NCI-H146 (cell line): ENCODE measurements at places on chromosomes 4 and X.

- DNase-seq: peak; percentile 16
Observed at GRCh38 chr4:154626793-154627484, 14.5 kb upstream of the FGG start.

GRCh38 chr4:146930673-146931072 is 15.0 kb downstream of the TTC29 start:
- DNase-seq: no peak

- DNase-seq: peak; percentile 6
Observed at GRCh38 chrX:39856472-39857121, 241.2 kb downstream of the BCOR start.

DNA sequence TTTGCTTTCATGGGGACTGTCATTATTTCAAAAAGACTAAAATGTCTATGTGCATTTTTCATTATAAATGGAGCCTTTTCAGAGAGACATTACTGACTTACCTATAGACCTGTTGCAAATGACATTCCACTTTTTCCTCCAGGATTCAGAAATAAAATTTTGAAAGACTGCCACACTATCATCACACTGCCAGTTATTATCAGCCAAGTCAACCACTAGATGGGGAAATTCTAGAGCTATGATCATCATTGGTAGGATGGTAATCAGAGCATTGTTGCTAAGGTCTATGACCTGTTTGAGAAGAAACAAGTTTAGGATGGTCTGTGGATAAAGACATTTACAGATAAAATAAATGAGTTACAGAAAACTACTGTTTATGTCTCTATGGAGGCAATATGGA is 22.5 kb downstream of the LRRC66 start:
- no peak for DNase-seq

DNA sequence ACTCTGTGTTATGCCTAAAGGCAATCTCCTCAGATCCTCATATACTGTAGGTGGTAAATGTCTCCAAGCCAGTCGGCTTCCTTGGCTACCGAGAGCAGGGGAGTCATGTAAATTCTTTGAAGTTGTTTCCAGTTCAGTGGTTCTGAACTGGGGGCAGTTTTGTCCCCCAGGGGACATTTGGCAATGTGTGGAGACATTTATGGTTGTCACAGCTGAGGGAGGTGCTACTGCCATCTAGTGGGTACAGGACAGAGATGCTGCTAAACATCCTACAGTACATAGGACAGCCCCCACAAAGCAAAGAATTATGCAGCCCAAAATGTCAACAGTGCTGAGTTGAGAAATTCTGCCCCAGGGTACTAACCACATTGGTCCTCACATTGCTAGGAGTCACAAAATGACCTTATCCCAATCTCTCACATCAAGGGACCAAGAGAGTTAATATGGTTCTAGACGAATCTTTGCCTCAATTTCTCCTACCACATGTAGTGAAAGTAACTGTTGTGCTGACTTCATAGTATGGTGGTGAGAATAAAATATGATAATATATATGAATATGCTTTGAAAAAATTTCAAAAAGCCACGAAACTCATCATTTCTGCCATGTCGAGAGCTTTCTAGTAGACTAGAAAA is 104.4 kb upstream of the ARHGAP24 start:
- no peak for DNase-seq

- no peak for DNase-seq
Observed at GRCh38 chr4:151481813-151482212, 72.8 kb downstream of the FHIP1A start.

DNA sequence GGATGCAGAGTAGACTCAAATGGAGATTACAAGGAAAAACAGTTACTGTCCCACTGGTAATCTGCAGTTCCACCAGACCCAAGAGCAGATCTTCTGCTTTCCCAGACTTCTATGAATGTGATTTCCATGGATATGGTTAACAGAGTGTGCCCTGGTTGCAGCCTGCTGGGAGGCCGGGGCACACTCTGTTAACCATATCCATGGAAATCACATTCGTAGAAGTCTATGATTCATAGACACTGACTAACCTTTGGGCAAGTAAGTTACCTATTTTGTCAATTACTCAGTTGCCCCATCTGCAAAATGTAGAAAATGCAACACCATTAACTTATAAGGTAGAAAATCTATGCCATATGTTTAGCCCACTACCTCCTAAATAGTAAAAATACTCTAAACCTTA is 443.1 kb upstream of the PITX2 start:
- no peak for DNase-seq

DNA sequence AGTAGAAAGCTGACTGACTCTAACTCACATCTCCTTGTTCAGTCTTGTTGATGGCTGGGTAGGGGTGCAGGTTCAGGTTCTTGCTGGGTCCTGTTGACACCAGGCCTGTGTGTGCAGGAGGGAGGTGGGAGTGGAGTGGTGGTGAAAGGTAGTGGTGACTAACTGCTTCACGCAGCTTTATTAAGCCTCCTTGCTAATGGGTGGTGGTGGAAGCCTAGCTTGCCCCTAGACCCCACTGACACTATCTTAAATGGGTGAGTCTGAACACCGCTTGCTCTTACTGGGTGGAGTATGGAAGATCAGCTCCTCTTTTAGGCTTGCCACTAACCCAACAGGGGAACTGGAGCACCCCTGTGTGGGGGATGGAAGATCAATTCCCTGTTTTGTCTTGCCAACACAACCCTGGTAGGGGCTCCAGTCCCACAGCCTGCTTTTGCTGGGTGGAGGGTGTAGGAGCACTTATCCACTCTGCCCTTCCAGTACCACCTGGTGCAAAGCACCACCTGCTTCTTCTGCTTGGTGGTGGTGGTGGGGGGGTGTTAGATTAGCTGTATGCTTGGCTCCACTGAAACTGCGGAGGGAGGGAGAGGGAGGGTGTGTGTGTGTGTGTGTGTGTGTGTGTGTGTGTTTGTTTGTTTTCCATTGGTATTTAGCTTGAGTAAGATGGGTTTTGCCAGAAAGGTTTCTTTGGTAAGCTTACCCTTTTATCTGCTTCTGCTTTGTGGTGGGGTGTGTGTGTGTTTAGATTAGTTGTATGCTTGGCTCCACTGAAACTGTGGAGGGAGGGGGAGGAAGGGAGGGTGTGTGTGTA is 25.6 kb downstream of the KDM6A start:
- peak; percentile 54 for DNase-seq

- DNase-seq: peak; percentile 11
Observed at GRCh38 chrX:102599951-102600579, 750 bp downstream of the ARMCX5 start.

DNA sequence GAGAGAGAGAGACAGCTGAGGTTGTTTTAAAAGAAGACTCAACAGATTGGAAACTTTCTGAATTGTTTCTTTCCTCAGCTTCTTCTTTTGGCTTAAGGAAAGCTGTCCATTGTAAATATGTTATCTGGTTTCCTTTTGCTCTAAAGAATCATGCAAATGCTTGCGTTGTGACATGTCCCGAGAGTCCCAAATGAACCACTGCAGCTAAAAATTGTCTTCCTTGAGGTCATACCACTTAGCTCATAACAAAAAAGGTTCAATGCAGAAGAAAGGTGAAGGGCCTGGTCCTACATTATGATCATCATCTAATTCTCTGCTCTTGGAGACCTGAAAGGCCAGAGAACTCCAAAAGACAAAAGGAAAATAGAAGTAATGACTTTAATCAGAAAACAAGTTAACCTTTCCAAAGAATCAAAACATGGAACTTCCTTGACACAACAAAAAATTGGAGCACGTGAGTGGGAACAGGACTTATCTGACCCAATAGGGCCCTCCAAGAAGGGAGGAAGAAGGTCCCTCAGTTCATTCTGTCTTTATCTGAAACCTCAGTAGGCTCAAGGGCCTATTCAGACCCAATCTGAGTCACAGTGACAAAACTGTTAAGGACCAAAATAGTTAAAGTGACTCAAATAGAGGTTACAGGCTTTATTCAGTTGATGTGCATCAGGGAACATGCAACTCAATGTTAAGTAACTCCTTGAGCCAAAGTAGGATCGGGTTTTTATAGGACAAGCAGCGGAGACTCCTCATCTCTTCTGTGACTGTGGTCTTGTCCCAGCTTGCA is 14.7 kb upstream of the VSIG1 start:
- DNase-seq: no peak

- DNase-seq: no peak
Observed at GRCh38 chr4:176444741-176445140, 125.0 kb downstream of the SPCS3 start.

- DNase-seq: no peak
Observed at GRCh38 chr4:100497791-100498190, 20.0 kb downstream of the EMCN start.

DNA sequence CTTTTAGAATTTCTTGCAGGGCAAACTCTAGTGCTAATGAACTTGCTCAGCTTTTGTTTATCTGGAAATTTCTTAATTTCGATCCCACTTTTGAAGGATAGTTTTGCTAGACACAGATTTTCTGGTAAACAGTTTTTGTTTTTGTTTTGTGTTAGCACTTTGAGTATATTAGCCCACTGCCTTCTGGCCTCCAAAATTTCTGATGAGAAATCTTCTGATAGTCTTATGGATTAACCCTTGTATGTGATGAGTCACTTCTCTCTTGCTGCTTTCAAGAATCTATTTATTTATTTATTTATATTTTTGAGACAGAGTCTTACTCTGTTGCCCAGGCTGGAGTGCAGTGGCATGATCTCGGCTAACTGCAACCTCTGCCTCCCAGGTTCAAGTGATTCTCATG is 27.0 kb upstream of the GIMD1 start:
- DNase-seq: no peak

DNA sequence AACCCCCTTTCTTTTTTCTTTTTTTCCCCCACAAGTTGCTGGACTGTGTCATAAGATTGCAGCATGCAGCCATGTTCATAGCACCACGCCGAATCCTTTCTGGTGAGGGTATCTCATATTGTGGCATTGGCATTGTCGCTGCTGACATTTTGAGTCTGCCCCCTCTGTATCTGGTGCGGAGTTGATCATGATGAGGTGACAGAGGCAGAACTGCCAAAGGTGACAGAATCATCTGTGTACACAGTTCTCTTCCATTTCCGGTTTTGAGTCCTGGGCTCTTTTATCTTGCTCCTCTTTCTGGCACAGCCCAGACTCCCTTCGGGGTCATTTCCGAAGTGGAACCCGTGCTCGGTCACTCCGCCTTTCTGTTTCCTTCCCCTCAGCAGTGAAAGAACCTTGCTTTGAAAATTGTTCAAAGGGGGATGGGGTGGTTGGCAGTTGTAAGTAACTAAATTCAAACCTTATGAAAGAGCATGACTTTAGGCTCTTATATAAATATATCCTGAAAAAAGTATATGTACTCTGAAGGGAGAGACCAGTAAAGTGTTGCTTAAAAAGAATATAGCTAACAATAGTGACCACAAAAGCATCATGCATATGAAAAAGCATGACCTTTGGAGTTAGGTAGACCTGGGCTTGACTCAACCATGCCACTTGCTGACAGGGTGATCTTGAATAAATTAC is 55.0 kb upstream of the BMP2K start:
- DNase-seq: no peak

GRCh38 chr4:110484029-110484428 is 8.1 kb downstream of the ENPEP start:
- DNase-seq: no peak

GRCh38 chr4:94534401-94535312 is 82.9 kb downstream of the PDLIM5 start:
- no peak for DNase-seq

- no peak for DNase-seq
Observed at GRCh38 chr4:40822420-40823166, 72.8 kb downstream of the NSUN7 start.

DNA sequence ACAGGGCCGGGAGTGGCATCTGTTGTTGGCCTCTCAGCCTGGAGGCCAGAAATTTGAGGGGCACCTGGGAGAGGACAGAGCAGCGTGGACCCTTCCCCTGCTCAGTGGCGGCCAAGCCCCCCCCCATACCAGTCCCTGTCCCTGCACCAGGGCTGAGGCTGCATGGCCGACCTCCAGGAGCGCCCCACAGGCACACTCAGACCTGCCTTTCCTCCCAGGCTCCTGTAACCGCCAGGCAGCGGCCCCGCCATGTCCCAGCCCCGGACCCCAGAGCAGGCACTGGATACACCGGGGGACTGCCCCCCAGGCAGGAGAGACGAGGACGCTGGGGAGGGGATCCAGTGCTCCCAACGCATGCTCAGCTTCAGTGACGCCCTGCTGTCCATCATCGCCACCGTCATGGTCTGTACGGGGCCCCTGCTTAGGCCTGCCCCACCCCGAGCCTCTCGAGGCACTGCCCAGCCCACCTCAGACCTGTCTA is 15.3 kb downstream of the TMEM175 start:
- DNase-seq: no peak

DNA sequence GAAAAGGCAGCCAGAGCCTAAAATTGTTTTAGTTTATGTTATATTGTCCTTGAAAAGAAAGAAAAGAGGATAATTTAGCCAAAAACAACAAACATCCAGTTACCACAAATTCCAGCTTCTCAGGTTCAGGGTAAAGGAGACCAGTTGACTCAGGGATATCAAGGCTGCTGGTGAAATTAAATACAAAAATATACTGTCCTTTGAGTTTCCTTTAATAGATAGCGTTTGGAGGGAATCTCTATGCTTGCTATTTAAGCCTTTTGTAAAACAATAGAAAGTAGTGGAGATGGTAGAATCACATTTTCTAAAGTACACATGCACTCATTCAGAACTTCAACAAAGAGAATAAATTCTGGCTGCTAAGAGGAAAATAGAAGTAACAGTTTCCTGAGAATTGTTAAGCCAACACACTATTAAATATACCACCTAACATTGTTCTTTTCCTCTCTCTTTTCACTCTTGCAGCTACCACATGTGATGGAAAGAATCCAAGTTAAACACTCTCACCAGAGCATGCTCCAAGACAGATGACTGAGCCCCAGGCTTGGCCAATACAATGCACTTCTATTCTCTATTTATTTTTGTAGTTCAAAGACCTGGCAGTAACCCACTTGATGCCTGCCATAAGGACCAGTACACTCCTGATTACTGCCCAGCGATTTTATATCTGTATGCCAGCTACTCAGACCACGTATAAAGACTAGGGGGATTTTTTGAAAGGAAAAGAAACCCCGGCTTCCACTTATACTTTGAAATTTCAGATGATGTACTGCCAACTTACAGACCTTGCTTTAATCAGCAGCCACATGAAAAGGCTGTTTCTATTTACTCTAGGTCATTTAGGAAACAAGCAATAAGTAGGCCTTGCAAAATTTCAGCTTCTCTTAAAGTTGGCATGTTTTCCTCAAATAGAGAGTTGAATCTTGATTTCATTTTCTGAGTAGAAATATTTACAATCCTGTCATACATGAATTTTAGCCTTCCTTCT is 756.9 kb downstream of the FAT4 start:
- no peak for DNase-seq

GRCh38 chrX:136802515-136802914 is 21.8 kb upstream of the ARHGEF6 start:
- DNase-seq: no peak

- DNase-seq: no peak
Observed at GRCh38 chrX:155767051-155767875, 113.9 kb upstream of the VAMP7 start.

DNA sequence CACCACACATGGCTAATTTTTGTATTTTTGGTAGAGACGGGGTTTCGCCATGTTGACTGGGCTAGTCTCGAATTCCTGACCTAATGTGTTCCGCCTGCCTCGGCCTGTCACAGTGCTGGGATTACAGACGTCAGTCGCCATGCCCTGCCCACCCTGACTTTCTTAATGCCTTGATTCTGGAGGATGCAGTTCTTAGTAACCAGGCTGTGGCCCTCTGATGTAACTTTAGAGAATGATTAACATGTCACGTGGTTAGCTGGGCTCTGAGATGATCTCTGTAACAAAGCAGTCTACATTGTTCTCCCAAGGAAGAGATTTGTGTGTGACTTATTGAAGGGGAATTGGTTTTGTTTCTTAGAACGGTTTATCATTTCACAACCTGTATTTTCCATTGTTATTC is 30.6 kb downstream of the ANK2 start:
- no peak for DNase-seq

- DNase-seq: peak; percentile 59
Observed at GRCh38 chr4:10667701-10668326, 16.8 kb downstream of the CLNK start.

- no peak for DNase-seq
Observed at GRCh38 chrX:133045986-133046385, 50.9 kb downstream of the USP26 start.
